ENCODE measurements at places on chromosomes 13 and 19.

GRCh38 chr13:101059793-101060192 lies 356.5 kb downstream of the NALCN start:
- DNase-seq: no peak

- no peak for DNase-seq
These were observed 1.0 kb upstream of the CHAMP1 start for GRCh38 chr13:114313061-114313860.

- DNase-seq: no peak
These were observed 824.0 kb downstream of the UQCRFS1 start for GRCh38 chr19:28388988-28389387.

DNA sequence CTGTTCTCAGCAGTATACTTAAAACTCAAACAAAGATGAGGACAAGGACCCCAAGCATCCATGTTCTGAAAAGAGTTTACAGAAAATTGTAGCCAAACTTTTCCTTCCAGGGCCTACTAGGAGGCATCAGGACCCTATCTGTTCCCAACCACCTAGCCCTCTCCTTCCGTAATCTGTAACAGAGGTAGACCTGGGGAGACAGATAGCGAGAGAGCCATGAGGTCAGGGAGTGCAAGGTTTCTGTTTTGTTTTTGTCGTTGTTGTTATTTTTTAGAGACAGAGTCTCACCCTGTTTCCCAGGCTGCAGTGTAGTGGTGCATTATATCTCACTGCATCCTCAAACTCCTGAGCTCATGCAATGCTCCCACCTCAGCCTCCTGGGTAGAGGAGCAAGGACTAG lies 83.9 kb upstream of the POSTN start:
- DNase-seq: no peak

GRCh38 chr13:77749344-77749880 lies 51.9 kb downstream of the SLAIN1 start:
- no peak for DNase-seq

GRCh38 chr13:105897575-105897974 lies 637.9 kb downstream of the EFNB2 start:
- DNase-seq: no peak

- no peak for DNase-seq
These were observed 24.1 kb downstream of the SPC24 start for GRCh38 chr19:11131471-11131870.

DNA sequence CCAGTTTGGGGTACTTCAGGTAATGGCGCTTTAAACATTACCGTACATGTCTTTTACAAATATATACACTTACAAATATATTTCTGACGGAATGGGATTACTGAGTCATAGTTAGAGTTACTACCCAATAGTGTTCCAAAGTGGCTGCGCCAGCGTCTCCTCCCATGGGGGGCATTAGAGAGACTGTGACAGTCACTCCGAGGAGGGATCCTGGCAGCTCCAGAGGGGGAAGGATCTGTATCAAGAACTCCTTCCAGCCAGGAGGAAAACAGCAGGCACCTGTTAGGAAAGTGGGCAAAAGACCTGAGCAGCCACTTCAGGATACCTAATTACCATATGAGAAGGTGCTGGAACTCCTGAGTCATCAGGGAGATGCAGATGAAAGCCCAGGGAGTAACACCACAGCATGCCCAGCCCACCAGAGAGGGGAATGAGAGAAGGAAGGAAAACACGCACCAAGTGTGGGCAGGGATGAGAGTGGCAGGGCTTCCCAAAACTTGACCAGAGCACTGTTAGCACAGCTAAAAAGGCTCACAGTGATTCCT lies 52.9 kb downstream of the SLC7A9 start:
- no peak for DNase-seq

GRCh38 chr13:100892981-100893380 lies 218.4 kb upstream of the TMTC4 start:
- no peak for DNase-seq

GRCh38 chr13:31029102-31029501 lies 96.6 kb downstream of the TEX26 start:
- no peak for DNase-seq

GRCh38 chr13:68834375-68834774 lies 1273.3 kb upstream of the ATXN8OS start:
- DNase-seq: no peak

DNA sequence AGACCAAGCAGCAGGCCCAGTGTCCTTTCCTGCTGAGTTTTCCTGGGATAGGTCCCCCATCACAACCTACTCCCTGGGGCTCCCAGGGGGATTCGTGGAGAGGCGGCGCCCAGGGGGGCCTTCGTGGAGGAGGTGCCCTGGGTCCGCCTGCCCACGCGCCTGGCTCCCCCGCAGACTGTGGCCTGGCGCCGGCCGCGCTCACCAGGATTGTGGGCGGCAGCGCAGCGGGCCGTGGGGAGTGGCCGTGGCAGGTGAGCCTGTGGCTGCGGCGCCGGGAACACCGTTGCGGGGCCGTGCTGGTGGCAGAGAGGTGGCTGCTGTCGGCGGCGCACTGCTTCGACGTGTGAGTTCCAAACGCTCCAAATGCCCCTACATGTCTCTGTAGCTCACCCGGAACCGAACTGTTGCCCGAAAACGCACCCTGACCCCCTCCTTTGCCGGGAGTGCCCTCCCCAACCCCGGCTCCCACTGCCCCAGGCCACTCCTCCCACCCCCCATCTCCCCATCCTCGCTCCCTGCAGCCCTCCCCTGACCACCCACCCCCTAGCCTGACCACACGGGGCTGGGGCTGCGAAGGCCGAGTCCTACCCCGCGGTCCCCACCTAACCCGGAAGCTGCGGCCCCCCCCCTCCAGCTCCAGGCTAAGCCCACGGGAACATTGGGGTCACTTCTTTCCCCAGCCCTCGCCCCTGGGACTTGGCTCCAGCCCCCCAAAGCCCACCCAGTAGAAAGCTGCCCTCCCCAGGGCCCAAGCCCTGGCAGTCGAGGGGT lies 3.3 kb downstream of the TIMM13 start:
- no peak for DNase-seq

GRCh38 chr19:29497686-29498436 lies 27.9 kb upstream of the VSTM2B start:
- DNase-seq: no peak

DNA sequence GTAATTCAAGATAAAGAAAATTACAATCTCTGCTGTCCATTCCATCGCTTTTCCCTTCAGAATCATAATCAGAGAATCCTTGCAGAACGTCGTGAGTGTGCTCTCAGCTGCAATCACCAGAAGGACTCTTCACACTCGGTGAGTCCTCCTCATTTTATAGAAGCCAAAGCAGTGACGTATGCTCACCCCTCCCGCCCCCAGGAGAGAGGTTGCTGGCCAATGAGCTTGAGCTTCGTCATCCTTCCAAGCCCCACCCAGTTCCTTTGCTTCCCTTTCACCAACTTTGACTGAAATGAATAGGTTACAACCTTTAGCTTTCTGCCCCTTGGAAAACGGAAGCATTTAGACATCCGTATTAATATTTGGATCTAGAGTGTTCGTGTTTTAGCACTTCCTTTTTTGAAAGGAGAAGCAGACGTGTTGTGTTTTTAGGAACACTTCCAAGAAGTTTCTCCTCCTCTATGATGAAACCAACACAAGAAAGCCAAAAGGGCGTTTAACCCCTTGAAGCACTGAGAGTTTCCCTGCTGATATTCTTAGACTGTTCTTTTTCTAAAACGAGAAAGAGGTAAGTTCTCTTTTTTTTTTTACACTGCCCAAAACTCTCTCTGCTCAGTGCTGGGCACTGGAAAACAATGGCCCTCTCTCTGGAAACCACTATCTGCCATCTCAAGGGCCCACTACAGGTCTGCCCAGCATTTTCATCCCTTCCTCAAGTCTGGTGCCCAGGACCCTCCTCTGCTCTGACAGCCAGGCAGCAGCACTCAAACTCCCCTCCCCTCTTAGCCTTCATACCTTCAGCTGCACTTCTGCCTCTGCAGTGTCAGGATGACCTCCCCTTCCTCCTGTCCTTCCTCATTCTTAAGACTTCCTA lies 44.3 kb upstream of the CEACAM21 start:
- peak; percentile 44 for DNase-seq

GRCh38 chr19:7868671-7869452 lies 5.3 kb downstream of the PRR36 start:
- DNase-seq: peak; percentile 63

GRCh38 chr13:105773863-105774538 lies 761.5 kb downstream of the EFNB2 start:
- no peak for DNase-seq

DNA sequence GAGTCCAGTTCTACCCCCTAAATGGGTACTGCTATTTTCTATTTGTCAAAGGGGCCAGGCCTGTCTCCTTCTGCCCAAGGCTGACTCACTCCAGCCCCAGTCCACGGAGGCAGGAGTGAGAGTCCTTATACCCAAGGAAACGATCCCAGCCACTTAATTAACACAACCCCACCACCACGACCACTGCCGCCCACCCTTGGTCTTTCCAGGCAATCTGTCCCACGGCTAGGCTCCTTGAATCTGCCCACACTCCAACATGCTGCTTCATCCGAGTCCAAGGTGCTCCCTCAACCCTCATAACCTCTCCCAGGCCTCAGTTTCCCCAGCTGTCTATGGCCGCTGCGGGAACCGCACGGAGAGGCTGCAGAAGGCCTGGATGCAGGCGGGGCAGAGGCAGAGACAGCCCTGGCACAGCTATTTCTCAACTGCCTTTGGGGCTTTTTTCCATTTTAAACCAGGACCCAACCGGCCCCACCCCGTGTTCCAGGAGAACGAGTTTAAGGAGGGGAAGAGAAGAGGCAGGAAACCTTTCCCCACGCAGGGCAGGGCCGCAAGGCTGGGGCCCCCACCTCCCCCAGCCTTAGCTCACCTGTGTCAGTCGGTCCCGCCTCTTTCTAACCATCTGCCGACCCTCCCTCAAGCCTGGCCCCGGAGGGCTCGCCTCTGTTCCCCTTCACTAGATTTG lies 746 bp downstream of the RAB3D start:
- DNase-seq: no peak

- DNase-seq: no peak
These were observed 248.0 kb upstream of the TMTC4 start for GRCh38 chr13:100922599-100922998.

- DNase-seq: no peak
These were observed 81.9 kb downstream of the ZNF726 start for GRCh38 chr19:23996549-23996948.

- no peak for DNase-seq
These were observed 3.2 kb downstream of the EPN1 start for GRCh38 chr19:55678121-55678671.

GRCh38 chr19:7746903-7747884 lies at the start of gene CD209:
Gene CD209 (minus strand): TSS chr19:7747534. CDS start chr19:7747511, 23 bp downstream.
- DNase-seq: no peak

DNA sequence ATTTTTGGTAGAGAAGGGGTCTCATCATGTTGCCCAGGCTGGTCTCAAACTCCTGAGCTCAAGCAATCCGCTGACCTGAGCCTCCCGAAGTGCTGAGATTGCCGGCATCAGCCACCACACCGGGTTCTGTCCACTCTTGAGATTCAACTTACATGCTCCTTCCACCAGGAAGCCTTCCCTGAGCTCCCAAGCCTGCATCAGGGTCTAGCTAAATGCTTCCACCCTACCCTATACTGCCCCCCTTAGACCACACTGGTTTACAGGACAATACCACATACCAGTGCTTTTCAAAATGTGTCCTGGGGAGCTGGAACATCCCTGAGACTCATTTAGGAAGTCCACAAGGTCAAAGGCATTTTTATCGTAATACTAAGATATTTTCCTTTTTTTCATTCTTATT lies 15.1 kb upstream of the CACNG8 start:
- no peak for DNase-seq

DNA sequence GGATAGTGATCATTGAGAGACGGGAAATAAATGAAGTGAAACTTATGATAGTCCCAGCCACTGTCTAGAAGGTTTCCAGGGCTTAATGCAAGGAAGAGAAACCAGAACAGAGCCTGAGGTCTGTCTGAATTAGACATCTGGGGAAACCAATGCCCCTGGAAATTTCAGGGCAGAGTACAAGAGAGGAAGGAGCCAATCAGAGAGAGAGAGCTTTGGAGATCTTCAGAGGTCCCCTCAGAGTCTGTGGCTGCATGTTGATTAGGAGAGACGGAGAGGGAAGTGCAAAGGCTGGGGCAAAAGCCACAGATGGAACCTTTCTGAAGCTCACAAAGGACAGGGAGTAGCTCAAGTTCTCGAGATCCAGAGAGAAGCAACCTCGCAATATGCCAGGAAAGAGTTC lies 378.0 kb downstream of the DNAJC15 start:
- no peak for DNase-seq

DNA sequence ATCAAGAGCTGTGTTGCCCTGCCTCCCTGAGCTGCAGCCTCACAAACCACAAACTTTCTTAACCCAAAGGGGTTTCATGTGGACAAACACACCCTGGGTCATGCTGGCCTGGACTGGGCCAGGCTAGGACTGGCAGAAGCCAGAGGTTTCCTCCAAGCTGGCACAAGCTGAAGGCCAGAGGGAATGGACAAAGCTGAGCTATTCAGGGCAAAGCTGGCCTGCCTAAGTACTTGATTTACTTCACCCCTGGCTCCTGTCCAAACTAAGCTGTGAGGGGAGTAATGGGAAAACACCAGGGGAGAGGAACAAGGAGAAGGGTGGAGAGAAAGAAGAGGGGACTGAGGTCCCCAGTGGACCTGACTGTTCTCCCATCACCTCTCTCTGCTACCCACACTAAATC lies 6.2 kb downstream of the CPAMD8 start:
- no peak for DNase-seq

DNA sequence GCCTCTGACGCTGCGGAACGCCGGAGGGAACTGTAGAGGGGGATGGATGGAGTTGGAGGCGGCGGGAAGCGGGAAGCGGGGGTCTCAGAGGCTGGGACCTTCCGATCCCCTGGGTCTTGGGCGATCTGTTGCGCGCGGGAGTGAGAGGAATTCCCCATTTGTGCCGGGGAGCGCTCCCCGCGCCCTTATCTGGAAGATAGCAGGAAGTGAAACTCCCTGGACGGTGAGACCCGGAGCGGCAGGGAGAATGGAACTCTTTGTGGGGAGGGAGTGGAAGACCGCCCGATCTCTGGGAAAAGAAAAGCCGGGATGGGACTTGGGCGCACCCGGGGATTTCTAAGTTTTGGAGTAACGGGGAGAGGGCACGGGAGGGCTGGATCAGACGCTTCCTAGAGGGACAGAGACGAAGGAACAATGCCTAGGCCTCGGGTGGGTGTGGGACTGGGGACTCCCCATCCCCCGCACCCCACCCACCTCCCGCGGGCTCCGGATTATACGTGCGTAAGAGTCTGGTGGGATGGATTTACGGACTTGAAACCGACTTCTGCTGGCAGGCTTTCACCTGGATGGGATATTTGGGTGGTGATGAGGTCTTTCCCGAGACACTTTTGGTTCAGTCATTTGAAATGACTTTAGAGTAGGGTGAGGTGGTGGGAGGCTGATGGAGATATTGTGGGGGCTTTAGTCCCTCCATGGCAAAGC lies 495 bp downstream of the LSR start:
- no peak for DNase-seq

GRCh38 chr13:29476046-29476445 lies 119.4 kb downstream of the SLC7A1 start:
- DNase-seq: no peak

DNA sequence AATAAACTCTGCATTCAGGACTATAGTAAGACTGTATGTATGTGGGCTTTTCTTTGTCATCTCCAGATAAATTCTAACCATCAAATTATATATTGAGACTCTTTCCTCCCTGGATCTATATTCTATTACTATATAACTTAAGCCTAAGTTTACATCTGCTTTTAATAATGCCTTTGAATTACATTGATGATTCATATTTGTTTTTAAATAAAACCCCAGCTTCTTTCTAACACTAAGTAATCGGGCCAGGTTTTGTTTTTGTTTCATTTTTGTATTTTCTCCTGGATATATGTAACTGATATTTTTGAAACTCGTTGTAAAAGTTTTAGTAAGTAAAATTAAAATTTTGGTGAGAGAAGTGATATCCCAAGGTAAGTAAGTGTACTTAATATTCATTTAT lies 1599.1 kb downstream of the PCDH9 start:
- DNase-seq: no peak

Measured in stimulated activated CD4-positive, alpha-beta T cell treated with anti-CD3 and anti-CD28 coated beads, Interleukin-1b, Interleukin-23, amount 100 ng/mL, for 1 hour (primary cell).